ENCODE measurements at places on chromosomes 12 and 14.

DNA sequence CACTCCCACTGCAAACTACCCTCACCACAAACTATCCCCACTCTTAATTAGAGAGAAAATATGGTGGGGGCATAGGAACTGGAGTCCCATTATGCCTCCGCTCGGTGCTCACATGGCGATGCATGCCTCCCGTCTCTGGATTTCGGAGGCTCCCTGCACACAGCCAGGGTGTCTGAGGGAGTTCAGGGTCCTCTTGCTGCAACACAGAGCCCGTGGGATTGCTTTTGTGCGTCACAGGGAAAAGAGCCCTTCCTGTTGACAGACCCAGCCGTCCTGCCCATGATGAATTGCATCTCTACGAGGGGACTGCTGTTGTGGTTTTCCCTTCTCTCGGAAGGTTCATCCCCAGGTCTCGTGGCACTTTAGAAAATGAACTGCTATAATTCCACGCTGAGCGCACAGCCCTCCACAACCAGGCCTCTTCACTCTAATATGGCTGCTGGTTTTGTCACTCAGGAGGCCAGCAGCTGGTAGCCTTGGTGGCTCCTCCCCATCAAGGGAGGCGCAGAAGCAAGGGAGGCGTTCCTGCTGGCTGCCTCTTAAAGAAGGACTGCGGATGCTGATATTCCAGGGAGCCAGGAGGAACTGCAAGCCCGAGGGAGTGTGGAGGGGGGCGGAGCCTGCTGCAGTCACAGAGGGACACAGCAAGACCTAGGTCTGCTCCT, 158.0 kb downstream of the KCNA5 start:
- DNase-seq: peak; percentile 79

DNA sequence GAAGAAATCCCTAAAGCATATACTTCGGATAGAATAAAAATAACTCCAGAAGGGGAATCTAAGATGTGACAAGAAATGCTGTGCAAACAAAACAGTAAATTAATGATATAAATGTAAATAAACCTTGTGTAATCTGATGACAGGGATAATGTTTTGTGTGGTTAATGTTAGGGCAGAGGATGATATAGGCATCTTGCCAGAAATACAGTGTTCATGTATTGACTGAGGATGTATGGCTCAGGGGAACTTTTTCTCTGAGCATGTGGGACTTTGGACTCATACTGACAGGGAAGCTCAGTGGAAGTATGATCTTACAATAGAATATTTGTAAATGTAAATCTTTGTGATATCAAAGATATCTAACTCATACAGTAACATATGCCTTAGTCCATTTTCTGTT, 420.2 kb downstream of the TMTC2 start:
- no peak for DNase-seq

DNA sequence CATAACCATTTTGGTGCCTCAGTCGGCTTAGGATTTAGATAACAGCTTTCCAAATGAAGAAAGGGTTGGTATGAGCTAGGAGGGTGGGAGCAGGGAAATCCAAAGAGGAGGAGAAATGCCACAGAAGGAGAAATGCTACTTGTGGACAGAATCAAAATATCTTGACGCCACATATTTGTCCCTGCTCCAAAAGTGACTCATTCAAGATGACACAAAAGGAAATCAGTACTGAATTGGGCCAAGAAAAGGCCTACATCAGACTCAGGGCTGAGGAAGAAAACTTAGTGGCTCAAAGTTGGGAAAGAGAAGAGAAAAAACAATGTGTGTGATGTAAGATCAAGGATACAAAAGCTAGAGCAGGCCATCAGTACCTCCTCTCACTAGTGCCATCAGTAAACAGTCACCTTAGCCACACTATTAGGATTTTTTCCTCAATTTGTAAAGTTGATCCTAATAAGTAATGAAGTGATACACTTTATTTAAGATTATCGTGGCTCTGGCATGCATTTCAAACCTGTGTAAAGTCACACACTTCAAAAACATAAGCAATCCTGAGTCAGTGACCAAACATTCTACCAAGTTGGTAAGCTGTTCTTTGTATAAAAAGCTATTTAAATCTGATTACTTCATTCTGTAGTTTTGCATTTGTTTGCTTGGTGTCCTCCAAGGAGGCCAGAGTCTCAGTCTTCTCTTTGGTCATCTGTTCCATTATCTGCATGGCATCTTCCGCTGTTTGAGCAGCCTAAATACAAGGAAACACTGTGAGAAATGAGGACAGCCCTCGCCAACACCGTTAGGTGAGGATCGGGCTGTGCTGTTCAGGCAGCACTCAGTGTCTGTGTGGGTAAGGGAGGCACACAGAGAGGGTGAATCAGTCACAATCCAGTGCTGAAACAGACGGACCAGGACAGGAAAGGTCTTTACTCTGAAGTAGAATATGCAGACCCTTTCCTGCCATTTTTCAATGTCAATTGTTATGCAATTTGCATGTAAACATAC, 52.6 kb upstream of the VPS33A start:
- DNase-seq: no peak

DNA sequence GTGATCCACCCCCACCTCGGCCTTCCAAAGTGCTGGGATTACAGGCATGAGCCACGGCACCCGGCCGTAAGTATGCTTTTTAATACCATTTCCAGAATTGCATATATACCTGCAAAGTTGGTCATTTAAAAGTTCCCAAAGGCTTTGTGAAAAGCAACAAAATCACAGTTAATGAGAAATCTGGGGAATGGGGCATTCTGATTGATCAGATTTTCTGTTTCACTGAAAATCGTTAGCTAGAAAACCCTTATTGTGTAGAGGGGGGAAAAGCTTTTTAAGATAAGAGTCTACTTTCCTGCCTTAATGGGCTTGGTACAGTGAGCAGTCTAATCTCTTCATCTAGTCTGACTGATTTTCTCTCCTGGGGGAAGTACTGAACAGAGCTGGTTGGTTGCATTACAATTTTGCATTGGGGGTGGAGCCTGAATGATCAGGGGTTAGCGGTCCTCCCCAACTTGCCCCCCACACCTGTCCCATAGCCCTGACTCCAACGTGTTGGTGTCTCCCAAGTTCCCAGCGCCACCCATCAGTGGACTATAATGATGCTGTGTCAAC, 23.8 kb downstream of the IL31 start:
- no peak for DNase-seq

- DNase-seq: no peak
Measured at GRCh38 chr12:9758119-9758518, 2.6 kb downstream of the CD69 start.

- DNase-seq: no peak
Measured at GRCh38 chr14:57071639-57072038, 197.1 kb downstream of the EXOC5 start.

DNA sequence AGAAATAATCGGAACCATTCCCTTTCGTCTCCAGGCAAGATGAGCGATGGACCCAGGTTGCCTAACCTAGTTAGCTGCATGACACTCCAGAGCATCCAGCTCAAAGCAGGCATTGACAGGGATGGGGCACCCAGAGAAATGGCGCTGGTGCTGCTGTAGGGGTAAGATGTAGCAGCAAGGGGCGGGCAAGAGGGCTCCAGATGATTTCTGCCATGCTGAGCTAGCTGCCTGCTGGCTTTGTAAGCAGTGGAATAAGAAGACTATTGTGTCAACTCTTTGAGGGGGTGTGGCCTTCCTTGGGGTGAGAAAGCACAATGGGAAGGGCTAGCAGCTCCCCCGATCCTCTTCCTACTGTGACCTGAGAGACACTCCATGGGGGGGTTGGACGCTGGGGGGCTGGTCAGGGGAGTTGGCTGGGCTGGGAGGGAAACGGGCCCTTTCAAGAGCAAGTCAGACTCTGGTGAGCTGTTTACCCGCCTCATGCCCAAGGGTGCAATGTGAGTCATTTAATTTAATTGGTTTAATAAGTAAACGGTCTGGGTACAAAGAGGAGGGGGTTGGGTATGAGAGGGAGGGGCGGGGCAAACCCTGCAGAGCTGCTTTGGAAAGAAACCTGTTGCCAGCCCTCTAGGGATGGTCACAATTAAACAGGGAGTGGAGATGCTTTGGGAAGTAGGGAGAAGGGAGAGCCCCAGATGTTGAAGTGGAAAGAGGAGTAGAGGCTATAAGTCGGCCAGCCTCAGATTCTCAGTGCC, 50.5 kb downstream of the B4GALNT3 start:
- DNase-seq: peak; percentile 78

- DNase-seq: no peak
Measured at GRCh38 chr12:53995002-53995377, 5.0 kb upstream of the HOXC9 start.

GRCh38 chr12:69055706-69056105, 122.7 kb upstream of the CPM start:
- DNase-seq: no peak

GRCh38 chr12:52874573-52875435, 26.0 kb upstream of the KRT78 start:
- no peak for DNase-seq

GRCh38 chr14:30759172-30760125, 114.9 kb upstream of the COCH start:
- no peak for DNase-seq

DNA sequence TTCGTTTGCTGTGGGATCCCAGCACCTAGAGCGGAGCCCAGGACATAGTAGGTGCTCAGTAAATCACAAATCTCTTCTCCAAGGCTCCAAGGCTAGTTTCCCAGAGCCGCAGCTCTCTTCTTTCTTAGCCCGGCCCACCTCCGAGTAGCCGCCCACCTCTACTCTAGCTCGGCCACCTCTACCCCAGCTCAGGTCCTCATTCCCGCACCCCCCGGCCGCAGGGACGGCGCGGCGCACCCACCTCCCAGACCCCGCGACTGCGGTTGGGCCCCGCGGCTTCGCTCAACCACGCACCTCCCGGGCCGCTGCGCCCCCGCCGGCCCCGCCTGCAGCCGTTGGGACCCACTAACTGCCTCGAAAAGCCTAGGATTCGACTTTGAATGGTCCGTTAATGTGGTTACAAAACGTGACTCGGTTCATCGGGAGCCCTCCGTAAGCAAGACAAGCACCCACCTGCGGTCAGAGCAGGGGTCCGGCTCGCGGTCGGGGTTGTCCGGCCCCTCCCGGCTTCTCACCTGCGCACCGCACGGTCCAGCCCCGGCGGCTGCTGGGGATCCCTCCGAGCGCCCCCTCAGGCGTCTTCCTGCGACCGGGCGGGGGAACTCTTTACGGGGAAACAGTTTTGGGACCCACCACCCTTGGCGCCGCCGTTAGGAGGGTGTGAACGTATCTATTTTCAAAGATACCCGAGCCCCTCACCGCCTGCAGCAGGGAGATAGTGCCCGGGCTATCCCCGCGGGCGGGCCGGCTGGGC, at the start of gene SLC2A14:
TSS of gene SLC2A14 (minus strand) at position 350 of the 754 bp plus-strand sequence. CDS start 3,035 bp downstream, outside the sequence.
- DNase-seq: no peak

GRCh38 chr12:47080725-47081502, 1.2 kb upstream of the AMIGO2 start:
- DNase-seq: peak; percentile 66

DNA sequence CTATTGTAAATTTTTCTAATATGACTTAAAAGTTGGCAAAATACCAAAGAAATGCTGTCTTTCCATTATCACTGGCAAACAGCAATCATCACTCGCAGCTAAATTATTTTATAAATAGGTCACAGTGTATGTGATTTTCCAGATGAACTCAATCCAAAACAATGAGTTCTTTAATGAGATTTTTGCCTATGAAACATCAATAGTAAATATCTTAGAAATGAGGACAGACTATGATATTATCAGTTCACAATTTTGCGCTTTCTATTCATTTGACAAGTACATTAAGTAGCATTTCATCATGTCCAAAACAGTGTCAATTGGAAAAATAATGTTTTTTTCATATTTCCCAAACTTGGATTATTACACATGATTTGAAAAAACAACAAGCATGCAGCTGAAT, 65.7 kb downstream of the PIK3C2G start:
- DNase-seq: no peak

DNA sequence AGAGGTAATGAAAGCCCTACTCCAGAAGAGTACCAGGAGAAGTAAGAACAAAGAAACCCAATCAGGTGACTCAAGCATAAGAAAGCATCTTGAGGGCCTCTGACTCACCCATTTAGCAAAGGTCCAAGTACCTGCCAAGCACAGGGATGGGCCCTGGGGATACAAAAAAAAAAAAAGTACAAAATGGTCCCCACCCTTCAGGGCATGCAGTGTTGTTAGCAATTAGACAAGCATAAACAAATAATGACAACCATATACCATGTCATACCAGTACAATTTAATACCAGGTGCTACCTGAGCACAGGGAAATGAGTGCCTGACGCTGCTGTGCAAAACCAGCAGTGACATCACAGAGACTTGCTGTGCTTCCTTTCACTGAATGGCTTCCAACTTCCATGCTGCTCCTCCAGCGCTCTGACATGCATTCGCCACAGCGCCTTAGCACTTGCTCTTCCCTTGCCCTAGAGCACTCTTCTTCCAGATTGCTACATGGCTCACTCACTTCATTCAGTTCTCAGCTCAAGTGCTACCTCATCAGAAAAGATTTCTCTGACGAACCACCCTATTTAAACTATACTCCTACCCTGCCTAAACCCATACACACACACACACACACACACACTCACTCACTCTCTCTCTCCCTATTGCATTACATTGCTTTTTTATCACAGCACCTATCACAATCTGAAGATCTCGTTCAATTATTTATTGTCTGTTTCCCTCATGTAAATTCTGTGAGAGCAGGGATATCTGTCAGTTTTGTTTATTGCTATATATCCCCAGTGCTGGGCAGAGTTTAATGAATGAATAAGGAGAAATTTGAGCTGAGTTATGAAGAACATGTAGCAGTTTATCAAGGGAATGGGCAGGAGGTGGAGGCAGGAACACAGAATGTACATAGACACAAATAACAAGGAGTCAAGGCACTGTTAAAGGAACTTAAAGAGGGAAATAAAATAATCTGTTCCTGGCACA, 12.9 kb upstream of the EPS8 start:
- no peak for DNase-seq

DNA sequence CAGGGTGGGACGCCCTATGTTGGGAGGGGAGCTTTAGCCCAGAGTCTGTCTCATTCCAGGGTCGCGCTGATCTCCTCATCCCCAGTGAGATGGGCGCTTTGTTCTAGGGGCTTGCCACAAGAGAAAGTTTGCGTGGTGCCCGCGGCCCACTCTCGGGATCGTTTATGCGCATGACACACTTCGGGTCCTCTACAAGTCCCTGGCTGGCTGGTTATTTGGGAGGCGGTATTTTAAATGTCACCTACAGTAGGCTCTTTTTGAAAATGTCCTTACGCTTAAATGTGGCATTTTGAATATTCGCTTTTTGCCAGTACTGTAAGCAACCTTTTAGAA, 541 bp downstream of the GOLT1B start:
- DNase-seq: no peak

DNA sequence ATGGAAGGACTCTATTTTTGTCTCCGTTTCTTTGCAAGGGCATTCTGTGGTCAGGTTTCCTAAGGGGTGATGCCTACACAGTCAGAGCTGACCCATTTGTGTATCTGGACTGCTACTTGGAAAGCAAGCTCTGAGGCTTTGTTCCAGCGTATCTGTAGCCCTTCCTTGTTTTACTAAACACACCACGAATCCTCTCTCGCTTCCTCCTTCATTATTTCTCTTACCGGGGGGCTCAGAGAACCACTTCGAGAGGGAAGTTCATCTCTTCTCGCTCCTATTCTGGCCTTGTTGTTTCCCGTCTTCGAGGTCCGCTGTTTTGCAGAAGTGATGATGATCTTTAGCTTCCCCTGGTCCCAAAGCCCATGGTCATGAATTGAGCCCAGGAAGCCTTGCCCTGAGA, 164.7 kb downstream of the SSPN start:
- DNase-seq: no peak

GRCh38 chr12:102631274-102631673, 150.9 kb upstream of the IGF1 start:
- no peak for DNase-seq

- no peak for DNase-seq
Measured at GRCh38 chr14:39946807-39947206, 514.6 kb upstream of the FBXO33 start.

GRCh38 chr12:130444061-130444460, 106.4 kb downstream of the PIWIL1 start:
- DNase-seq: no peak
